Calu3 (cell line): ENCODE measurements at places on chromosomes 5 and 9. TPM values are rescaled to one million over a fixed set of nuclear protein-coding genes. Genes with fewer than 3 reads are reported as not detected.
A peak's percentile ranks its signal among the peaks of the same experiment; 100 is the strongest.

DNA sequence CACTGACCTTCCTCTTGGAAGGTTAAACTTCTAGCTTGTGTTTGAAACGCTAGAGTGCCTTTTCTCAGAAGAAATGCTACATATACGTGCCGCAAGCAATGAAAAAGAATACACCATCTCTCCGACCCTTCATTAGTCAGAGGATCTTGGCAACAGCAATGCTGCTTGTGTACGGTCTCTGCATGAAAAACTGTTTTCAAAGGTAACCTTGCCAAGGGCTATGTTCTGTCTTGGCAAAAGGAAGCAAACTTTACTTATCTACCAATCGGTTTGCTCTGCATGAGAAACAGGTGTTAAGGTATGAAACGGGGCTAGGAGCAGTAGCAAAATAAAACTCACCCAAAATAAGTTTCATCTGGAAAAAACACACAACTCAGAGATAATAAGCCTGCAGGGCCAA is 297.8 kb downstream of the FBXL17 start:
- no peak for DNase-seq
- H3K4me1 ChIP-seq: no peaks in the 10 kb centered on the region
- H3K27ac ChIP-seq: no peak overlapping the region
- H3K4me3 ChIP-seq: no peak overlapping the region

DNA sequence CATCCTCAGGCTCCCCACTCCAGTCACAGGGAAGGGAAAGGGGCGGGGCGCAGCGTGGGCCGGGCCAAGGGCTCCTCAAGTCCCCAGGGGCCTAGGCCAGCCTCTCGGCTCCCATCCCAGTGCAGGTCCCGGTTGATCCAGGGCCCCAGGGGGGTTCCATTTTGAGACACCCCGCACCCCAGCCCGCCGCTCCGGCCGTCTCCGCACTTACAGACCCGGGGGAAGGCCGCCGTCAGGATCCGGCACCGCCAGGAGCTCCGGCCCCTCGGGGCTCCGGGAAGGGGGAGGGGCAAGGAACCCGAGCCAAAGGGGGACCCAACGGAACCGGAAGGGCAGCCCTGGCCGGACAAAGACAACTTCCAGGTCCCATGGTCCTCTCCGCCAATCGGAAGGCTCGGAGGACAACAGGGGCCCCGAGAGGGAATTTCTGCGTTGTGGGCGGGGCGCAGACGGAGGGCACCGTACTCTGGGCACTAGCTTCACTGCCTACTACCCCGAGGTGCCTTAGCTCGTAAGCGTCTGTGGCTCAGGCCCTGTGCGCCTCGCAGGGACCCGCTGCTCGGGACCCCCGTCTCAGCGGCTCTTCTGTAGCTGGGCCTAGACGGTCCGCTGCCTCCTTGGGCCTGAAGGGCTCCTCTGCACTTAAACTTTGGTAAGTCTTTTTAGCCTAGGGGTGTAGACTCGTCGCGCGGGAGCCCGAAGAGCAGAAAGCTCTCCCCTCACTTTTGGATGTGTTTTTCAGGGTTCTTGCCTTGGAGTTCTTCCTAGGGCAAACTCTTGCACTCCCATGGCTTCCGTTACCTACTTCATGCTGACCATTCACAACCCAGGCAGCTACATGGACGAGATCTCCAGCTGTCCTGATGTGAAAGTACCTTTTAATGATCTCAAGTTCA is at the start of gene ZBTB26:
ZBTB26 (minus strand) TSS at position 287 of the 896 bp plus-strand sequence. CDS start 11,578 bp downstream, outside the sequence.
- peak; percentile 90 for DNase-seq
- peak within 1 kb of the TSS; percentile 92 for H3K27ac ChIP-seq
- H3K36me3 ChIP-seq: no peaks in the 10 kb centered on the region
- H3K27me3 ChIP-seq: no peaks in the 10 kb centered on the region
- H3K4me1 ChIP-seq: no peaks in the 10 kb centered on the region
- H3K4me3 ChIP-seq: no peak within 1 kb of the TSS

GRCh38 chr9:110170357-110171257 is 37.4 kb downstream of the C9orf152 start:
- H3K27me3 ChIP-seq: no peaks in the 10 kb centered on the region
- no peak for DNase-seq
- H3K4me1 ChIP-seq: no peaks in the 10 kb centered on the region
- no peaks in the 10 kb centered on the region for H3K36me3 ChIP-seq

- H3K27ac ChIP-seq: no peak overlapping the region
- peaks cover 29% of the 10 kb centered on the region for H3K36me3 ChIP-seq
- peaks cover 25% of the 10 kb centered on the region for H3K4me1 ChIP-seq
- DNase-seq: no peak
- no peaks in the 10 kb centered on the region for H3K27me3 ChIP-seq
Observed at GRCh38 chr9:133930682-133931485, 61.2 kb downstream of the VAV2 start.

CD72 gene
- 0.38 and 0.73 TPM in 2 replicates for total RNA-seq
